A172 (cell line): ENCODE measurements at places on chromosomes 5 and 9.

- no peak for DNase-seq
Measured at GRCh38 chr5:3904584-3904983, 309.0 kb downstream of the IRX1 start.

- DNase-seq, result no peak
Measured at GRCh38 chr5:77337686-77338085, 127.2 kb downstream of the PDE8B start.

DNA sequence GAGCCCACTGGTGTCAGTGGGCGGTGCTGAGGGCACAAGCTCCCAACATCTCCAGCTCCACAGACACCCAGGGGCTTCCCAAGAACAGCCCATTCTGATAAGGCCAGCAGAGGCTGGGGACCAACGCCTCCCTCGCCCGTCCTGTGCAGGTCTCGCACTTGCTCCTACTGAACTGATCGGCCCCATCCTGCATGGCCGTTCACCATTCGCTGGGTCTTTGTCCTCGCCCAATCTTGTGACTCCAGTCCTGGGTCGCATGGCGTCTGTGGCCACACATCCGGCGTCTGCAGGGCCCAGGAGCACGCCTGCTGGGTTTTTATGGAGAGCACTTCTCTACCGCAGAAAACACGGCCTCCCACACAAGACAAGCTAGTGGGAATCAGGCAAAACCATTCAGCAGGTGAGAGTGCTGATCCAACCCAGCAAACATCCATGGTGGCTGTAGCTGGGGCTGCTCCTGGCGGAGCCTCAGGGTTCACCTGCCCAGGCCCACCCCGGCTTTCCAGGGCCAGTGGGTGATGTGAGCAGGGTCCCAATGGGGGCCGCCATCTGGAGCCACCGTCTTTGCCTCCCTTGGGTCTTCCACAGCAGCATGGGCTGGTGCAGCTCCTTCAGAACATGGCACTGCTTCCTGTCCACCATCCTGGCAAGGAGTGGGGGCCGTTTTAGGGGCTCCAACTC is 7.4 kb downstream of the LRRC14B start:
- no peak for DNase-seq

- DNase-seq, result no peak
Measured at GRCh38 chr5:37846786-37847310, 7.0 kb upstream of the GDNF start.

DNA sequence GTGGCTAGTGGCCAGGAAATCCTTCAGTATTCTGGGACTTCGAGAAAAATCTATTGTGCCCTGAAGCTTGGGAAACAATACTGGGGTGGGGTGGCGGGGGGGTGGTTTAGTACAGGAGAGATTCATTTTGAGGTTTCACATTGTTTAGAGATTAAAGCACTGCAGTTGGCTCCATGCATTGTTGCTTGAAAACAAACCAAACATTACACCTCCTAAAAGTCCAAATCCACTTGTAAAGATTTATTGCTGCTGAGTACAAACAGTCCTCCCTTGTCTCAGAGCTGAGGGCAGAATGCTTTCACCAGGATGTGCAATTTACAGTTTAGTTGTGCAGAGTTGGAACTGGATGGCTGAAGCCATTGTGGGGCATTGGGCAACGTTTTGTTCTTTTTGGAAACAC is 49.4 kb downstream of the GGTA1 start:
- DNase-seq, result peak; percentile 55

- DNase-seq, result no peak
Measured at GRCh38 chr5:93721511-93721910, 19.9 kb downstream of the POU5F2 start.

- no peak for DNase-seq
Measured at GRCh38 chr9:98950262-98950661, 6.6 kb downstream of the COL15A1 start.

- DNase-seq, result no peak
Measured at GRCh38 chr9:92763721-92764380, 782 bp downstream of the BICD2 start.

- DNase-seq, result peak; percentile 17
Measured at GRCh38 chr9:18074041-18074440, 399.9 kb upstream of the ADAMTSL1 start.

DNA sequence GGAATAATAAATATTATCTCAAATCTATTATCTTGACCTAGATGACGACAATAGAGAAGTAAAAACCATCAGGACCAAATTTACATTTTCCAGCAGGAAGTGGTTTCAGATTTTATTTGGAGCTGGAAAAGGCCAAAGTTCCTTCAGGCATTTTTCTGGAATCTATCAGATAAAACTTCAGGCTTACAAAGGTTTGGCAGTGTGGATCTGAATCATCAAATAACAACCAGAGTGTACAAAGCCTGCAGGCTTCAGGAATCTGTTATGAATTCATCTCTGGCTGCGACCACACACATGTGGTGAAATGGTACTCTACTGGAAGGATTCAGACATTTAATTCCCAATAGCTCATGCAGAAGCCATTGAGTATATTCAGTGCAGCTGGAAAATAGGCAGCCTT is 726.4 kb upstream of the GRAMD2B start:
- DNase-seq, result peak; percentile 59

DNA sequence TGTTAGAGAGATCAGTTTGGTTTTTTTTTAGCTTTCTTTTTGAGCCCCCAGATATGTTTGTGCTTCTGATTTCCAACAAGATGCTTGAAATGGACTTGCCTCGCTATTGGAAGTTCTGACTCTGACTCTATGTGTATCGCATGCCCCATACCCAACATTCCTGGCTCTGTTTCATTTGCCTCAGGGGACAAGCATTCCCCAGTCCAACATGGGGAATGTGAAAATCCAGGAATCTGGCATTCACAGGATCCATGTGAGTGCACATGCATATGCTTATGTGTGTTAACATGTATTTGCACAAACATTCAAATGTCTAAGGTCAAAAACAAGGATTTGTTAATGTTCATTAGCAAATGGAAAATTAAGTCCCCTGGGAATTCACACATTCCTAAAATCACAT is 233.9 kb downstream of the TLR4 start:
- no peak for DNase-seq

- DNase-seq, result no peak
Measured at GRCh38 chr5:176508603-176509002, 28.6 kb downstream of the RNF44 start.

GRCh38 chr5:114419959-114420358 is 58.1 kb downstream of the KCNN2 start:
- peak; percentile 3 for DNase-seq

DNA sequence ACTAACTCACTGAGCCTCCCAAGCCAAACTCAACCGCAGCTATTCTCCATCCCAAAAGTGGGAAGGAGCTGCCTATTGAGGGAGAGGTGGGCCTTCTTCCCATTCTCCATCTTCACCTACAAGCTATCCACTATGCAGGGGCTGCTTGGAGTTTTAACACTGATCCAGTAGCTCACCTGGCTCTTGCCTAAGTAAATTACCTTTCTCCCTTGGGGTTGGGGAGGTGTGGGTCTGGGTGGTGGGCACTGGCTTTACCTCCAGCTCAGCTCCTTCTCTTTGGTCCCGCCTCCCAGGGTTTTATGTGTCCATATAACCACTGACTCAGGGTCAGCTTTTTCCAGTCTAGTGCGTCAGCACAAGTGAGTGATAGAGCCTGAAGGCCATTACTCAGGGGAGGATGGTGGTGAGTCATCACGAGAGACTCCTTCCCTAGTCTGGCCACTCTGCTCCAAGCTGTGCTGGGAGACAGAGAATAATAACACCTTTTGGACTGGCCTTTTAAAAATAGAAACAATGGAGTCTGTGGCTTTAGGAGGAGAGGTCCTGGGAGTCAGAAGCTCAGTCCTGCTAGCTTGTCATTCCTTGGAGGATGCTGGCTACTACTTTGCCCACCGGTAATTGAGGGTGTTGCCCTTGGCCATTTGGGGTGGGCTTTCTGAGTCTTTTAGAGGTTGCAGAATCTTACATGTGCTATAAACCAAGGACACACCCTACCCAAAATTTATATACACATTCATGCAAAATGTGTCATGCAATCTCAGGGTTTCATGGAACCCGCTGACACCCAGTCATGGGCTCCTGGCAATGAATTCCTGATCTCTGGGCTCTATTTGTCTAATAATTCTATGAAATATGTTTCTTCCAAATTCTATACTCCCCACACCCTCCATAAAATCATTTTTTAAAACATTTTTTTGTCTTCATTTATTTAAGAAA is 35.6 kb upstream of the ATP6V1G1 start:
- peak; percentile 98 for DNase-seq

GRCh38 chr5:180137401-180138213 is 66.0 kb upstream of the RNF130 start:
- no peak for DNase-seq

- peak; percentile 37 for DNase-seq
Measured at GRCh38 chr9:111582888-111583287, 16.6 kb downstream of the PTGR1 start.

DNA sequence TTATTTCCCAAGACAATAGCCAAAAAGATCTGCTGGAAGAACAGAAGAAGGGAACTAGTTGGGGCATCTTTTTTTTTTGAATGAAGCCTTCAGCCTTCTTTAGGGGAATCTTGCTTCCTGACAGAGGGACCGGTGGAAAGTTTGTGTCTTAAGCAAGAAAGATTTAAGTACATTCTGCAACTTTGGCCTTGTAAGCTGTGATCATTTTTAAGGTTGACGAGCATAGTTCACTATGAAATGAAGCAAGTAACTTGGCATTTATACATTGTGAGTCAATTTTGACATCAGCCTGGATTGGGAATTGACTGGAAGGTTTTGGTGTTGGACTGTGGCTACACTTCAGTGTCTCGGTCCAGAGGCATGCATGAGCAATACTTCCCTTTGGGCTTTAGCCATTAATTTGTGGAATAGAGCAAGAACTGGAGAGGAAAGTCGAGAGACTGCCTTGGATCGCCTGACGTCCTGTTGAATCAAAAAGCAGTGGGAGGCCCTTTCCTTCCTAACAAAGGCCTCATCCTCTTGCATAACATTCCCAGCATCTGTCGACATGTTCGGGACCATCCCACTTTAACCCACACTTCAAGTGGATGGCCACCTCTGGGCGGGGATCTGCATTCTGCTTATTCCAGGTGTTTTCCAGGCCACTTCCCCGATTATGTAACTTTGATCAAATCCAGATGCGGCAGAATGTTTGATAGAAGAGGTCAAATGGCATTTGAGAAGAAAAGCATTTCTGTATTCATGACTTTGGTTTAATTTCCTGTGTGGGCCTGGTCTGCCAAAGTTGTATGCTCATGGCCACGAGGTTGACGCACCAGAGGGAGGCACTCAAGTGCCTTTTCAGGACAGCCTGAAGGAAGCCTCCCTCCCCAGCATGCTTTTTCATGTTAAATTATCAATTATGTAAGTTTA is 12.5 kb downstream of the ABL1 start:
- DNase-seq, result peak; percentile 79

- DNase-seq, result no peak
Measured at GRCh38 chr5:171957591-171958251, 48.7 kb downstream of the FBXW11 start.

GRCh38 chr9:83355024-83355444 is 183.2 kb downstream of the FRMD3 start:
- peak; percentile 46 for DNase-seq

- peak; percentile 43 for DNase-seq
Measured at GRCh38 chr5:160260881-160261815, 31.8 kb downstream of the FABP6 start.

- no peak for DNase-seq
Measured at GRCh38 chr5:61332358-61332749, 296 bp downstream of the ZSWIM6 start.

DNA sequence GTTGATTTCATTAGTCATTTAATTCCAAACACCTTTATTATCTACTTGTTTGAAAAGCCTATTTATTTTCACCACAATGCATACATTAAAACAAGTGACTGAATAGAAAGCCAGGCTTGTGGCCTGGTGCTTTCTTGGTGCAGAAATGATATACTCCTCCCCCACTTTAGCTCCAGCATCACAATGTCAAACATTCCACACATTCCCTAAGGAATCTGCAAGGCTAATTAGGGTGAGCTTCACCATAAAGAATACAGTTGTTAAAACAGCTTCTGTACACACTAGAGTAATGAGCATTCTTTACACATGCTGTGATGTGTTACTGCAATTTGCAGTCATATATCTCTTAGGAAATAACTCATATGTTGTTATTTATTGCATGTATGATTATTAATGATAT is 705.7 kb downstream of the CETN3 start:
- peak; percentile 58 for DNase-seq

DNA sequence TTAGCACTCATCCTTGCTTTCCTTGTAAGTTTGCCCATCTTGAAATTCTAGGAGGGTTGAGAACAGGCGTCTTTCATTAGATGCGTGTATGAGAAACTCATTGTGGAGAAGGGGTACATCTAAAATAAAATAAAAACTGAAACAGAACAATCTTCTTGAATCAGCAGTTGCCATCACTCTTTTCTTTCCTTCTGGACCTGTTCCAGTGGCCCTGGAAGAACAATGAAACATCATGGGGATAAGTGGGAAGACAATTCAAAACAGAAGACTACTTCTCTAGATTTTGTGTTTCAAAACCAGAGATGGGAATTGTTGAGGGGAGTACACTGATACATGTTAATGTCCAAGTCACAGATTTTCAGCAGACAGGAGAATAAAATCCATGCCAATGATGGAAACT is 59.9 kb downstream of the SLC1A3 start:
- no peak for DNase-seq

GRCh38 chr5:165459232-165459631 is 1953.8 kb downstream of the MAT2B start:
- no peak for DNase-seq

DNA sequence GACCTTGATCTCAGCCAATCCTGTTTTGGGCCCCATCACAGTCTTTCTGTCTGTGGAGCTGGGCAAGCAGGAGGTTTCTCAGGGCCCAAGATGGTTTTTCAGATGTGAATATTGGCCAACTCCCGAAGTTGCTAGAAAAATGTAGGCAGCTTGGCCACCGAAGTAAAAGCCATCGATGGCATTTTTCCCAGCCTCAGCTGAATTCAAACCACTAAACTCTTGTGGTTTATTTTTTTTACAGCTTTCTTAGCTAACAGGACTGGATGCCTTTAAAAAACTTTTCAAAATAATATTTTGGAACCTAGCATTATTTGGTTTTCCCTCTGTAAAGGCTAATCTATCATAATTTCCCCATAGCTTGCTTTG is 102.5 kb upstream of the ERCC6L2 start:
- no peak for DNase-seq

DNA sequence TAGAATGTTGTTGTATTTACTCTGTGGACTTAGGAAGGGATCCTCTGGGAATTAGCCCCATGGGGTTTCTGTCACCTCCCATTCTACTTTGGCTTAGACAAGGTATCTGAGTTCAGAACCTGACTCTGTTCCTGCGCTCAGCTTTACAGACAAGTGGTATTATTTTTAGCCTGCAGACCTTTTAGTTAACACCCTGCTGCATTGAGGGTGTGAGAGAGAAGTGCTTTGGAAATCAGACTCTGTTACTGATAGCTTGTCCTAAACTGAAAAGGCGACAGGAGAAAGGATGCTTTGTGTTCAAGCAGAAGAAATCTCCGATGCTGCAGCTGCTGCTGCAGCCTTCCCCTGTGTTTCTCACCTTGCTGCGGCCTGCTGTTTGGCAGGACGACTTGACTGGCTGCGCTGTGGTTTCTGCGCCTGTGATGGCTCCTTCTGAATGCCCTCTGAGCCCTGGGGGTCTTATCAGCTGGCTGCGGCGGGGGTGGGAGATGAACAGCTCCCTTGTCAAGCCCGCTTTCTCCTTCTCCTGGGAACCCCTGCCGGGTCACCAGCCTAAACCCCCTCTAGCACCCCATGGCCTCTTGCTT is 61.9 kb downstream of the PGM5 start:
- no peak for DNase-seq
